ENCODE measurements at places on chromosomes 5 and 9.

GRCh38 chr9:137354153-137354844, 52.2 kb upstream of the NRARP start:
- no peak for DNase-seq

GRCh38 chr9:95182854-95183563, 134.5 kb downstream of the FANCC start:
- DNase-seq: no peak

DNA sequence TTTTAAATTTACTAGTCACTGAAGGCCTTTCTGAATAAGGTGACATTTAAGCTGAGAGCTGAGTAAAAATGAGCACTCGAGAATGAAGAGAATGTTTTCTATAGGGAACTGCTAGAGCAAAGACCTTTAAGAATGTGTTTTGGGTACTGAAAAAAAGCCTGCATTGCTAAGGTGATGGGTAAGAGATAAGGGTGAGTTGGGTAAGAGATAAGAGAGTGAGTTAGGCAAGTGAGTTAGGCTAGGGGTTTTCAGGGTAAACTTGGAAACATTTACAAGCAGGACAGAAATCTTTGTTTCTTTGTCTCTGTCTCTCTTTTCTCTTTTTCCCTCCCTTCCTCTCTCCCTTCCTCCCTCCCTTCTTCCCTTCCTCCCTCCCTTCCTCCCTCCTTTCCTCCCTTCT, 5.6 kb downstream of the RAD23B start:
- DNase-seq: no peak

GRCh38 chr5:163475411-163475810, 15.0 kb downstream of the HMMR start:
- no peak for DNase-seq

- DNase-seq: no peak
These were observed 1863.4 kb downstream of the EFNA5 start for GRCh38 chr5:105807290-105807689.

GRCh38 chr5:153122403-153122802, 368.1 kb upstream of the GRIA1 start:
- DNase-seq: no peak

GRCh38 chr9:13351778-13352386, 72.4 kb upstream of the MPDZ start:
- DNase-seq: no peak

DNA sequence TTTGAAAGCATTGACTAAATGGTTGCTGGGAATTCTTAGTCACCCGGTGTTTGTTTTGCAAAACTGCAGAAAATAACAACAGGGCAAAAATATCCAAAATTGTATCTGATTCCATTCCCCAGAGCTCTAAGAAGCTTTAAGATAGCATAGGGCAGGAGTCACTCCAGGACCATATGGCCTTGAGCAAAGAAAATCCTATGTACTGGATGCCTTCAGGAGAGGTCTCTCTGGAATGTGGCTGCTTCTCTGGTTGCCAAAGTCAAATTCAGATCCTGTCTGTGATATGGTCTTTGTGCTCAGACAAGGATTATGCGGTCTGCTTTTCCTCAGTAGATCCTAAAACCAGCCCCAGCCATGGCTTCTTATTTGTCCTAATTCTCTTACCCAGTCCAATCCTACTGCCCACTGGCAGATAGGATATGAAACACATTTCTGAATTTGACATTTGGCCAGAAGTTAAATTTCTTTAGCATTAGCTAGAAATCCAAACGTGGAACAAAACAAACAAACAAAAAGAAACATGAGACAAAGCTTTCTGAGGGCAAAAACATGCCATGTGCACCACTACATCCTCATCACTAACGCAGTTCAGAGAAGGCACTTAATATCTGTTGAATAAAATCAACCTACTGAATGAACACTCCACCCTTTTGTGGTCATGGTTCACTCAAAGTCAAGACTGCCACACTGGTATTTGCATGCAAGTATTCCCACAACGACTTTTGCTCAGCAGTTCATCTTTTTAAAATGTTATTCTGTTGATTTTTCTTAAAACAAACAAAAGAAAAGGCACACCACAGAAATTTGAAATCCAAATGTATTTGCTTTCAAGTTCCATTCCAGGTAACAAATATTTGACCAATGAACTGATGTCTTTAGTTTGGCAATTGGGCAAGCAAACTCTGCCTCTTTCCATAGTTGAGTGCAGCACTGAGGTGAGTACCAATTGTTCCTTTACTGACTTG, 165.7 kb downstream of the TRPM6 start:
- no peak for DNase-seq

- DNase-seq: no peak
These were observed 757.3 kb upstream of the WWC1 start for GRCh38 chr5:167533814-167534795.

- no peak for DNase-seq
These were observed 267.5 kb upstream of the GRIA1 start for GRCh38 chr5:153222936-153223335.

- no peak for DNase-seq
These were observed 141.7 kb upstream of the STK32A start for GRCh38 chr5:147093138-147093537.

- peak; percentile 37 for DNase-seq
These were observed 36.4 kb downstream of the GLT6D1 start for GRCh38 chr9:135602789-135603481.

GRCh38 chr5:1241509-1242080, 16.4 kb downstream of the SLC6A18 start:
- no peak for DNase-seq

DNA sequence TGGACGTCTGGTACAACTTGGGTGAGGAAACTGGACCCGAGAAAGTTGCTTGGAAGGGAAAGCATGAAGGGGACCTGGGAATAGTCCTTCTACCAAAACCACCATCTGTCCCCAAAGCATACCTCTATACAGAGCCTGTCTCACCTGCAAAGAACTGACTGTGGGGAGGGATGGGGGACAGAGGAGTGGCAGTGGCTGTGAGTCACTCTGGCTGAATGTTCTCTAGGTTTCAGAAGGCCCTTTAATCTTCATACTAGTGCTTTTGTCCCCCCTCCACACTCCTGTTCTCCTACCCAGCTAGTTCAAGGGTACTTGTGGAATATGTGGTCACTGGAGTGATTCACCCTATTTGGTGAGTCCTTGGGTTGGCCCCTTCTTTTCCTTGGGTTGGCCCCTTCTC, 109.3 kb upstream of the RUSC2 start:
- DNase-seq: no peak

DNA sequence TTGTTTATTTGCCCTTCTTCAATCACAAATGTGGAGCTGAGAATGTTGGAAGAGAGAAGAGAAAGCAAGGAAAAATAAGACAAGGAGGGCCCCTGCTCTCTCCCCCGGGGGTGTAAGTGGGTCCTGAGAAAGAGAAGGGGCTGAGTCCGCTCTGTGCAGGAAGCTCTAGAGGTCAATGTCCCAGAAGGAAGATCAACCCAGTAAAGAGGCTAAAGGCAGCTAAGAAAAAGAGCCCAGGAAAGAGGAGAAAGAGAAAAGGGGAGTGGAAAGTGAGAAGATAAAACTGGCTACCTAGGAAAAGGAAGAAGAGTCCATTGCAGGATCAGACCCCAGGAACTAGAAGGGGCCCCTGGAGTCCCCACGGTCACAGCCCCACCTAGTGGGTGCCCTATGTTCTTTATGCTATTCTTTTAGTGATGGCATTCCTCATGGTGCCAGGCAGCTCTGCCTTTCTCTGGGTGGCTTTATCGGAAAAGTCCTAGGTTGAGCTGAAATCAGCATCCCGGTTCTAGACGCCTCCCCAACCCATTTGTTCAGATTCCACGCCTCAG, 583.4 kb downstream of the ACTL7B start:
- no peak for DNase-seq

- no peak for DNase-seq
These were observed 217.5 kb downstream of the GABBR2 start for GRCh38 chr9:98491231-98491651.

GRCh38 chr9:122374885-122375420, 4.1 kb downstream of the PTGS1 start:
- no peak for DNase-seq

DNA sequence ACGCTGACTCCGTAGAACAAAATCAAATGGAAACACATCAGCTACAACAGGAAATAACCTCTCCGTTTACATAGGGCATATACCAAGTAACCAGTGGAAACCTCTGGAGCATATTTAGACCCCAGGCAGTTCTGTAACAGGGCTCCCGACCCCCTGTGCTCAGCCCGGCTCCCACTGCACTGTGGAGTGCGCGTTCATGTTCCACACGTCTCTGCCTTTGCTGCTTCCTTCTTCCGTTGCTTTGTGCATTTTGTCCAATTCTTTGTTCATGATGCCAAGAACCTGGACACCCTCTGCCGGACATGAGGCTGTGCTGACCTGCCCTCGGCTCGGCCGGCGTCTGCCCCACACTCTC, 5.9 kb upstream of the AGPAT2 start:
- no peak for DNase-seq

DNA sequence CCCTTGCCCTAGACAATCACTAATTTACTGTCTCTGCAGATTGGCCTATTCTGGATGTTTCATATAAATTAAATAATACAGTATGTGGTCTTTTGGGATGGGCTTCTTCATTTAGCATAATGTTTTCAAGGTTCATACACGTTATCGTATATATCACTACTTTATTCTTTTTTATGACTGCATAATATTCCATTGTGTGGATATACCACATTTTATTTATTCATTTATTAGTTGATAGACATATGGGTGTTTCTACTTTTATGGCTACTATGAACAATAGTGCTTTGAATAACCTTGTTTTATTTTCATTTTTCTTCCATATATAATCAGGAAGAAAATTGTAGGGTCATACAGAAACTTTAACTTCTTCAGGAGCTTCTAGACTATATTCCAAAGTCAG, 108.5 kb upstream of the PAPPA start:
- DNase-seq: no peak

DNA sequence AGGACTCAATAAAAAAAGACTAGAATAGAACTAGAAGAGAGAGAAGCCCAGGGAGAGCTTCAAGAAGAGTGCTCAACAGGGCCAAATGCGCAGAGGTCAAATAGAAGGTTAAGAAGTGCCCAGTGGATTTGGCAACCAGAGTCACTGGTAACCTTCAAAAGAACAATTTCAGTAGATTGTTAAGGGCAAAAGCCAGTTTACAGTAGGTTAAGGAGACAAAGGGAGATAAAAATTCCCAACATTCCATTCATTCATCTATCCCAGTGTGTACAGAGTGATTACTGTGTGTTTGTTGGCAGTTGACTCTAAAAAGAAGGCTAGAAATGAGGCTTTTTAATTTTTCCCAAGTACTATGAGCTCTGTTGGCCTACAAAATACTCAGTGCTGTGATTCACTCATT, 69.4 kb downstream of the RIGI start:
- DNase-seq: no peak

- DNase-seq: no peak
These were observed 99.5 kb upstream of the PRSS3 start for GRCh38 chr9:33695856-33696255.

GRCh38 chr5:32059761-32060530, 114.2 kb downstream of the GOLPH3 start:
- DNase-seq: no peak

- DNase-seq: no peak
These were observed 55.1 kb upstream of the SH3PXD2B start for GRCh38 chr5:172509405-172509781.

DNA sequence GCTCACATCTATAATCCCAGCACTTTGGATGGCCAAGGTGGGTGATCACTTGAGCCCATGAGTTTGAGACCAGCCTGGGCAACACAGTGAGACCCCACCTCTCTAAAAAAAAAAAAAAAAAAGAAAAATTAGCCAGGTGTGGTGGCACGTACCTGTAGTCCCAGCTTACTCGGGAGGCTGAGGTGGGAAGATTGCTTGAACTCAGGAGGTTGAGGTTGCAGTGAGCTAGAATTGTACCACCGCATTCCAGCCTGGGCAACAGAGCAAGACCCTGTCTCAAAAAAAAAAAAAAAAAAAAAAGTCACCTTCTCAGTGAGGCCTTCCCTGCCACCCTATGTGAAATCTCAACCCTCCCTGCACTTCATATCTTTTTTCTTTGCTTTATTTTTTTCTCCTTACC, 14.0 kb upstream of the SEPTIN8 start:
- DNase-seq: no peak

DNA sequence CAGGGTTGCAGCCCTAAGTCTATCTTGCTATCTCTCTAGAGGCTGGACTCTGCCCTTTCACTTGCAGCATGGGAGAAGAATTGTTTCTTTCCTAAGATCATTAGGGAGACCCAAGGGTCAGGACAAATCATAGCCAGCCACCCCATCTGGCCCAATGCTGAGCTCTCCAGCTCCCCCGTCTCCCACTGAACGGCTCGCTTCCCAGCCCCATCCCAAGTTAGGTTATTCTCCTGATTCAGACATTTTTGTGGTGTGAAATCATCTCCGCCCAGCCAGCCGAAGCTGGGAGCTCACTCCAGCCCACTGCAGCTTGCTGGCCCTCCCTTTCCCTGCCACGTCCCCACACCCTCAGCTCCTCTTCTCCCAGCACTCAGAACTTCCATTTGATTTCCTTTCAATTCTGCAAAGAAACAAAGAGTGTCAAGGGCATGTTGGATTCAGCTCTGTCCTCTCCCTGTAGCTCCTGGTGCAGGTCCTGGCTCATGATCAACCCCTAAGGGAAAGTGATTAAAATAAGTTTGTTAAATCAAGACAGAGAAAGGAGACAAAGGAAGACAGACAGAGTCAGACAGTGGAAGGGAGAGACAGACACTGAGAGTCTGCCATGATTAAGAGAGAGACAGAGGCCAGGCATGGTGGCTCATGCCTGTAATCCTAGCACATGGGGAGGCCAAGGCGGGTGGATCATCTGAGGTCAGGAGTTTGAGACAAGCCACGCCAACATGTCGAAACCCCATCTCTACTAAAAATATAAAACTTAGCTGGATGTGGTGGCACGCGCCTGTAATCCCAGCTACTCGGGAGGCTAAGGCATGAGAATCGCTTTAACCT, 12.6 kb upstream of the SPARC start:
- no peak for DNase-seq

- DNase-seq: no peak
These were observed 152.6 kb upstream of the MSX2 start for GRCh38 chr5:174571662-174572397.

DNA sequence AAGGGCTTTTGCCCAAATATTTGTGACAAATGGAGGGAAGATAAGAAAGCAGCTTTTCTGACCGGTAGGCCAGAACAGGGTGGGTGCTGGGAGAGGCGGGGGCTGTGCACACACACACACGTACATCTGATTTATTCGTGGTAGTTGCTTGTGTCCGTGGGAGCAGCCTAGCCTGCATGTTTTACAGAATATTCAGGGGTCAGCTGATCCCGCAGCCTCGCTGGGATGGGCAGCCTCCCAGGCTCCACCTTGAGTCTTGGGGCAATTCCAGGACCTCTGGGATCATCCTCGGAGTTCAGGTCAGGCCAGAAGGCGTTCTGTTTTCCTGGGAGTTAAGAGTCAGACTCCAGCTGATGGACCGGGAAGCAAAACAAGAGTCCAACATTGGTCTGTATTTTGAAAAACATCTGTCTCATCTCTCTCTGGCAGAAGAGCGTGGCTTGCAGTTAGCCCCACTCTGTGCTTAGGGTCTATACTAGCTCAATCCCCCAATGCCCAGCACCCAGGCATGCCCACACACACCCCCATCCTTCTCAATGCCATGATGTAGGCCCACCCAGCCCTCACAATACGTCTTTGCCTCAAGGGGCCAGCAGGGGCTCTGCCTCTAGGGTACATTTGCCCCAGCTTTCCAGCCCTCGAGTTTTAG, 210.6 kb downstream of the GOLPH3 start:
- DNase-seq: no peak

Data from stimulated activated CD4-positive, alpha-beta T cell treated with anti-CD3 and anti-CD28 coated beads, TNF-alpha, amount 100 ng/mL, for 24 hours (primary cell).